CD4-positive, alpha-beta T cell treated with Interleukin-15 for 1 hour (primary cell): ENCODE measurements at places on chromosomes 5 and 9.

DNA sequence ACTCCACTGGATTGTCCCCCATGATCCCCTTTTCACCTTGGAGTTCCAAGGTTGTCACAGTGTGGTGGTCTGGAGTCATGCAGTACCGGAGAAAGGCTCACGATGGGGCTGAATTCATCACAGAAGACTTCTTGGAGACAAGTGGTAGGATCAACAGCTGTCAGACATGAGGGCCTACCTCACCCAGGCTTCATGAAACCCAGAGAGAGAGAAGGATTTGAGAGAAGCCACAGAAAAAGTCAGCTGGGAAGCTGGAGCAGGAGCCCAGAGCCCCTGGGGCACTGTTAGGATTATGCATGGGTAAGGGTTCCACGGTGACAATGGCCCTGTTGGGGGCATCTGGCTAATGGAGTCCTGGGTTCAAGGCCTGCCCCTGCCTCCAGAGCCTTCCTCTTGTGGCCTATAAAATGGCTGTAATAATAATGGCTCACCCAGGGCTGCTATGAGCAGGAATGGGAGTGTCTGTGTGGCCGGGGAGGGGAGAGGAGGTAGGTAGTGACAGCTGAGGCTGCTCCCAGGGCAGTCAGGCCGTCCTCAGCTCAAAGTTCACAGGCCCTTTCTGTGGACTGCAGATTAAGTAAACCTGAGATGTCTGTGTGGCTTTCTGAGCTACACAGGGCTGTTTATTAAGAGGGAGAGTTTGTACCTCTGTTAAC lies 910 bp downstream of the TRIM14 start:
- peak; percentile 64 for DNase-seq

GRCh38 chr5:138370537-138370936 lies 18.1 kb downstream of the KDM3B start:
- no peak for DNase-seq

GRCh38 chr9:73615557-73615956 lies 463.9 kb downstream of the ANXA1 start:
- no peak for DNase-seq

GRCh38 chr5:75053304-75054133 lies 1.2 kb upstream of the GCNT4 start:
- peak; percentile 58 for DNase-seq

DNA sequence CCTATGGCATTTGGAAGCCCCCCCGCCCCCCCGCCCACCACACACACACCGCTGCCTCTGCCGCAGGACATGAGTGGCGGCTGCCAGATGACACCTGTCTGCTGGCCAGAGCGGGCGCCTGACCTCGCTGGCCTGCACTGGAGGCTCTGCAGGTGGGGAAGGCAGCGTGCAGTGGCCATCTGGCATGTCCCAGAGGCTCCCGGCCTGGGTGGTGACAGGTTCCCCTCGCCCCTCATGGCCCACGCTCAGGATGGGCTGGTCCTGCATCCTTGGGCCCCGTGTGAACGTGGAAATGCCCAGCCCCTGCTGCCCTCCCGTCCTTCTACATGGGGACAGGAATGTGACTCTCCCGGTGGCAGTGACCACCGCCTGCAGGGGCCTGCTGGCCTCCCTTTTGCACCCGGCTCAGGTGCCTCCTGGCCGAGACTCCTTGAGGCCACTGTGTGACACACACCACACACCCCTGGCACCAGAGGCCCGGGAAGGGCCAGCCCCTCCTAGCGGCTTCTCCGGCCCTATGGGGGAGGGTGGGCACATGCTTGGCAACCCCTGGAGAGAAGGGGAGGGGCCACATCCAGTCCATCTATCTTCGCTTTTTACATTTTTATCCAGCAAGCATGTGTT lies 30.3 kb downstream of the IRX4 start:
- DNase-seq = no peak

DNA sequence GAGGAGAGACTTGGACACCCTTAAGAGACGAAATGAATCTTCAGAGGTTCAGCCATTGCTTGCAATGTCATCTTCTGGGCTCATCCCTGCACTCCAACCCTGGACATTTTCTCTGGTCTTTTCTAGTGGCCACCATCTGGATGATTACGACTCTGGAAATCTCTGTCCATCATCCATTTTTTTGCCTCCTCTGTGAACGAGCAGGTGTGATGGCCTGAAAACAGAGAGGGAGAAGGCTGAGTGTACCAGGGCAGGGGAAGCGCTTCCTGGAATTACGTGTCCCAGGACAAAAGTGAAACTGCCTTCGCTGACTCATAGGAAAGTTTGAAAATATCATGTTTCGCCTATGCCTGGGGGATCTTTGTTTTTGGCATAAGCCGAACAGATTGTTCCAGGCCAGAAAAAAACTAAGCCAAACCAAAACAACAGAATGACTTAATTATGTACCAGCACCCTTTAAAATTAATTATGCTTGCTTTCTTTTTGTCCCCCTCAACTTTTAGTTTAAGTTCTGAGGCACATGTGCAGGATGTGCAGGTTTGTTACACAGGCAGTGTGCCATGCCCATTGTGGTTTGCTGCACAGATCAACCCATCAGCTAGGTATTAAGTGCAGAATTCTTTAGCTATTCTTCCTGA lies 31.9 kb downstream of the ANKRD33B start:
- no peak for DNase-seq

DNA sequence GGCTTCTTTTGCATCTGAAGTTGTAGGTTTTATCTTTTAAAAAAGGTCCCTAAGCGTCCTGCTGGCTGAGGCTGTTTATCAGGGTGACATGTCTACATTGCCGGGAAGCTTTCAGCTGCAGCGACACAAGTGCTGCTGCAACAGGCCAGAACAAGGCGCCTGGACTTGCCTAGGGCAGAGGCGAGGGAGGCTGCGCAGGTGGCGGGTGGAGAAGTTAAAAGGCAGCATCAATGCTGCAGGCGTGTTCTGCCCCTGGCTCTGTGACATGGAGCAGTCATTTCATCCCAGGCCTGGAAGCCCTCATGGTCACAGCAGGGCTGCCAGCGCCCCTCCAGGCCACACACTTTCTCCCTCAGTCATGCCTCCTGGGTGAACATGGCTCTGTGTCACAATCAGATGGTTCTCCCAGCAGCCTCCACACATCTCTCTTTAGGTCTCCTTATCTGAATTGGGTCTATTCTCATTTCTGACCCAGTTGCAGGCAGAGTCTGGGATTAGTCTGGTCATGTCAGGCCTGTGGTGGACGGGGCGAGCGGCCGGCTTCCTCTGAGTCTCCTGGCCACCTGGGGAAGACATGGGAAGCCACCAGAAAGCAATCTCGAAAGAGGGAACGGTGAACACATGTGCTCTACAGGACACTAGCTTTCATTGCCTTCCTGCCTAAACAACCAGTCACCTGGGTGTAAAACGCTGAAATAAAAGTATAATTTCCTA lies 41.3 kb downstream of the IRX2 start:
- DNase-seq = no peak

DNA sequence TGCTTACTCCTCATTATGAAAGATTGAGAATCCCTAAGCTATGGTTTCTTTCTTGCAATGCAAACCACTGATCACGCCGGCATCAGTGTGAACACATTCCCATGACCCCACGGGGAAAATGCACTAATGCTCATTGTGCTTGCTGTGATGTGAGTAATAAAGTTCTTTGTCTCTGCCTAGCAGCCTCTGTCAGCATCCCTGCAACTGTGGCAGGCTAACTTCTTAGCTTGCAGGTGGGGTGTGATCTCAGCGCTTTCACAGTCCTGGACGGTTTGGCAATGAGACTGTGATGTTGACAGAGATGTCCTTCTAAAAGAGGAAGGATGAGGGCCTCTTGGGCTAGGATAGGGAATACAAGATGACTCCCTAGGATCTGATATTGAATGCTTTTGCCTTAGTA lies 1218.7 kb downstream of the EFNA5 start:
- no peak for DNase-seq

DNA sequence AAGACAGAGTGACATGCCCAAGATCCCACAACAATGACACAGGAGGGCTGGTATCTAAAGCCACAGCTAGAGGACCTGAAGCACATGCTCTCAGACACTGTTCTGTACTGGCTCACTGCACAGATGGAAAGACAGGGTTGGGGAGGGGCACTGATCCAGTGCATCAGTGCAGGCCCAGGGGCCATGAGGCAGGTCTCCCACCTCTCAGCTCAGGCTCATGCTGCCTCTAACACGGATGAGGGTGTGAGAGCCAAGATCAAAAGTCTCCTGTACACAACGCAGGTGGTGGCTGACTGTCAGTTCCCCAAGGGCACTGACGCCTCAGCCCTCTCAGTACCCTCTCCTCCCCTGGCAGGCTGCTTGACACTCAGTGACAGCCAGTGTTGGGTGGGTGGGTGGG lies 10.9 kb downstream of the RAPGEF1 start:
- DNase-seq = peak; percentile 83

DNA sequence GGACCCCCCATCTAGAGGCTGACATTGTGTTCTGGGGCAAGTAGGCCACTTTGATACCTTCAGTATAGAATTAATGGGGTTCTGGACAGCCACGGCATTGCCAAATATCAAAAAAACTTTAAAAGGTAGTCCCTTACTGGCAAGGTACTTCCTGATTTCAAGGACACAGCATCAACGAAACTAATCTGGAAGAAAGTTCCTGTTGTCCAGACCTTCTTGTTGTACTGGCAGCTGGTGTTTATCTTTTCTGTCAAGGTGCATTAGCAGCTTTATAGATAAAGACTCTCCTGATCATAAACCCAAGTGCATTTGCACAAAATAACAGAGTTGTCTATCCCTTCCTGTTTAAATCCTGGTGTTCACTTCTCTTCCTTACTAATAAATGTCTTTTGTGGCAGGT lies 23.7 kb upstream of the GOLGA1 start:
- no peak for DNase-seq

DNA sequence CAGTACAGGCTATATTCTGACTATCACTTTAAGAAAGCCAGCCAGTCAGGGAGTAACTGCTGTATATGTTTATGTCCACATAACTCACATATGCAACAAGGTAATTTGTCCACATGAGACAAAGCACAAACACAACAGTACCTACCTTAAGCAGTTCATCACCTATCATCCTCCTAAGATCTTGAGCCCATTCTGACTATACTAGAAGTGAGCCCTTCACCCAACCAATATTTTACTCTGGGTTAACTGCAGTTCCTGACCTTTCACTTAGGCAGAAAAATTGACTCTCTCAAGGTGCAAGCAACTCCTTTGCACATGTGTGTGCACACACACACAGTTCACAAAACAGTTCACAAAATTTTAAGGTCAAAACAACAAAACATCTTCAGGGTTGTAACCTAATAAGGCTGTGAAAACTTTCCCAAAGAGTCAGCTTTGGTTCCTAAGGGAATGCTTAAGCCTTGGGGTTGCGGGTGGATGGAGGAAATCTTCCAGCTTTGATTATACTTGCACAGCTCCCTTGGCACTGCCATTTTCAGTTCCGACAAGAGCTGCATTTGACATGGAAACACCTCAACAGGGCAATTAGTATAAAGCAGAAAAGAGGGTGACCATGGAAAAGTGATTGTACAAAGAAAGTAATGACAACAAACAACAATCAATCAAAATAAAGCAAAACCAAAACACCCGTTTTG lies 215.3 kb downstream of the NFIB start:
- DNase-seq = no peak

- no peak for DNase-seq
Observed at GRCh38 chr5:174229514-174230370, 184.2 kb downstream of the NSG2 start.

GRCh38 chr9:18485714-18486113 lies 11.8 kb downstream of the ADAMTSL1 start:
- DNase-seq = no peak

- DNase-seq = peak; percentile 37
Observed at GRCh38 chr5:134079748-134080581, 34.5 kb upstream of the TCF7 start.

DNA sequence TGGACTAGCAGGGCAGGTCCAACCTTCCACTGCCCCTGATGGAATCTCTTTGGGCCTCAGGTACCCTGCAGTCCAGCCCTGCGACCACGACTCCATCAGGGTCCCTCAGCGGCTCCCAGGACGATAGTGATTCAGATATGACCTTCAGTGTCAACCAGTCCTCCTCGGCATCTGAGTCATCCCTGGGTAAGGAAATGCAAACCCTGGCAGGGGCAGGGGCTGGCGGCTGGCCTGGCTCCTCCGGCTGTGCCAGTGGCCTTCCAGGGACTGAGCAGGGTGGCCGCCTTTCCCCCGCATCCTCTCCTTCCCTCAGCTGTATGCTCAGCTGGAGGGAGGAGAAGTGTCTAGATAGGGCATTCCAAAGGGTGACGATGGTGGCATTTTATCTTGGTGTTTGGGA lies 45.0 kb downstream of the NEURL1B start:
- no peak for DNase-seq

- no peak for DNase-seq
Observed at GRCh38 chr5:2205185-2205585, 322.5 kb upstream of the IRX4 start.

DNA sequence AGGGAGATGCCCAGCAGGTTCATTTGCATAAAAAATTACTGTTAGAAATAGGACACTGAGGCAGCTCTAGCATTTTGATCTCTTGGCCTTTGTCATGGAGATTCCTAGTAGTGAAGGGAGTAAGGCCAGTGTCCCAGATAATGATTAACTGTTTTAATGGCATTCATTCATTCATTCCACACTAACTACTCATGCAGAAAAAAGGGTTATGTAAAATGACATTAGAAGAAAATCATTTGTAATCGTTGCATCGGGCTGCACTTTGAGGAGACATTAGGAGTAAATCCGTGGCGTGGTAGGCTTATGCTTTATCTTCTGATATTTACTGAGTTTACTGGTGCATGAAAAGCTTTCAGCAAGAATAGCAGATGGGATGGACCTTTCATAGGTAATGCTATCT lies 82.6 kb upstream of the GRHPR start:
- no peak for DNase-seq

DNA sequence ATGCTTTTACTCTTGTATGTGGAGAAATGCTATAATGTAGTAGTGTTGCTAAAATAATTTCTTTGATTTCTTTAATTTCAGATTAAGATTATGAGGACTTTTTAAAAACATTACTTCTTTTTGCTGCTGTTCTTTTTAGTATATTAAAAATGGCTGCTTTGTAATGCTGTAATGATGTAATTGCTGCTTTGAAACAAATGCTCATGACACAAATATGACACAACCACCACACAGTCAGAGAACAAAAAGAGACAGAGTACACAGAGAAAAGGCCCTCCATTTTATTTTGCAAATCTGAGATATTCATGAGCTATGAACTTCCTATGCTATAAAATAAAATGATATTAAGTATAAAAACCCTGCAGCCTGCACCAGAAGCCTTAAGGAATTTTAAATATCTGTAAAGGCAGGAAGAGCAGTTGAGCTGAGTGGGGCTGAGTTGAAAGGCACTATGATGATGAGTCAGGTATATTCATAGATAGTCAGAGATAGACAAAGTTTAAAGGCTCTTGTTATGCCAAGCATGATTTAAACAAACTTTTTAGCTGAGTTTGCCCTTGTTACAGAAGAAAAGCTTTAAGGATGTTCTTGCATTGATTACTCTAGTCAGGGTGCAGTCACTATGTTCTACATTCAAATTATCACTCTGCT lies 5.1 kb upstream of the POU5F2 start:
- no peak for DNase-seq

DNA sequence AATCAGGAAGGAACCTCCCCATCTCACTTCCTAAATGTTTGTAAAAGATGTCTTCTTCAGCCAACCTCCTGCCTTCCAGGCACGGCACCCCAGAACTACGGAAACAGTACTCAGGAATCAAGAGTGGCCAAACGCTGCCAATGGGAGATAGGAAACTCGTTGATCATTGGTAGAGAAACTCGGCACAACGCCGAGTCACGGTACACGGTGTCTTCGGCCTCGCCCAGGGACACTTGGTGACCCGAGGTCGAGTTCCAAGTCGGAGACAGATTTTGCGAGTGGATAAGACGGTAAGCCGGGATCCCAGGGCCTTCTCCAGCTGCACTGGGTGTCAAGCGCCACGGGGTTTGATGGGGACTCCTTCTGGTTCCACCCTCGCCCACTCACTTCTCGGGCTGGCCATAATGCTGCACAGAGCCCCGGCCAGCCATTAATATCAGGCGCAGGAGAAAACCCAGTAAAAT lies 343 bp downstream of the KIAA0825 start:
- DNase-seq = peak; percentile 18
